ENCODE measurements at places on chromosomes 6 and 20.

- DNase-seq: no peak
These were observed 5.1 kb downstream of the VNN1 start for GRCh38 chr6:132708771-132709170.

GRCh38 chr20:4897600-4897999, 103.7 kb downstream of the SLC23A2 start:
- DNase-seq: no peak

DNA sequence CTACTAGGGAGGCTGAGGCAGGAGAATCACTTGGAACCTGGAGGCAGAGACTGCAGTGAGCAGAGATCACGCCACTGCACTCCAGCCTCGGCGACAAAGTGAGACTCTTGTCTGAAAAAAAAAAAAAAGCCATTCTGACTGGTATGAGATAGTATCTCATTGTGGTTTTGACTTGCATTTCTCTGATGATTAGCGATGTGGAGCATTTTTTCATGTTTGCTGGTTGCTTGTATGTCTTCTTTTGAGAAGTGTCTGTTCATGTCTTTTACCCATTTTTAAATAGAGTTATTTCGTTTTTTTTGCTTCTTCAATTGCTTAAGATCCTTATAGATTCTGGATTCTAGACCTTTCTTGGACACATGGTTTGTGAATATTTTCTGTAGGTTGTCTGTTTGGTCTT, 103.5 kb upstream of the SIM1 start:
- DNase-seq: no peak

- DNase-seq: no peak
These were observed 34.8 kb downstream of the C6orf118 start for GRCh38 chr6:165274611-165275010.

DNA sequence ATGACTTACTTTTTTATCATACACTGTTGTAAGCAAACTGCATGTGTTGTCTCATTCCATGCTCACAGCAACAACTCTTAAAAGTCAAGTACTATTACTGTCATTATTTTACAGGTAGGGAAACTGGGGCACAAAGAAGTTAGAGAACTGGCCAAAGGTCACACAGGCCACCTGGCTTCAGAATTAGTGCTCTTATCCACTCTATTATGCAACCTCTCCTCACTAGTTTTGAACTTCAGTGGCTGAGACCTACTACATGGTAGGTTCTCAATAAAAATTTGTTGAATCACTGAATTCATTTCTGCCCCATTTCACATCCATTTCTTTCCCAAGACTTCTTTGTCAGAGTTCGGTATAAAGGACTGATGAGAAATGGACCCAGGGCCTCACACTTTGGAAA, 2.3 kb upstream of the BTN3A3 start:
- no peak for DNase-seq

DNA sequence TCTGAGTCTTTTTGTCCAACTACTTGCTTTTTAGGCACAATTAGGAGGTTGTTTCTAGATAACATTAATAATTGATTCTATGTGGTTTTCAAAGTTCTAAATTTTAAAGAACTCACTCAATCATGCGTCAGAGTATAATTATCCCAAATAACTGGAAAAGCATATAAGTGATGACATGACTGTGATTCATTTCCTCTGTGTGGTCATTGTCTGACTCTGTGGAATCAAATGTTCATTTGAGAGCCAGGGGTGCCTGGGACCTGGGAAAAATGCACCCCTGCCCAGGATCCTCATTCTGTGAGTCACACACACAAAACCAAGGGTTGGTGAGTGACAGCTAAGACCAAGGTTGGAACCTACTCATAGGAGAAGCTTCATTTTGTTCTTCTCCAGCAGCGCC, 127.1 kb upstream of the MLIP start:
- DNase-seq: no peak

DNA sequence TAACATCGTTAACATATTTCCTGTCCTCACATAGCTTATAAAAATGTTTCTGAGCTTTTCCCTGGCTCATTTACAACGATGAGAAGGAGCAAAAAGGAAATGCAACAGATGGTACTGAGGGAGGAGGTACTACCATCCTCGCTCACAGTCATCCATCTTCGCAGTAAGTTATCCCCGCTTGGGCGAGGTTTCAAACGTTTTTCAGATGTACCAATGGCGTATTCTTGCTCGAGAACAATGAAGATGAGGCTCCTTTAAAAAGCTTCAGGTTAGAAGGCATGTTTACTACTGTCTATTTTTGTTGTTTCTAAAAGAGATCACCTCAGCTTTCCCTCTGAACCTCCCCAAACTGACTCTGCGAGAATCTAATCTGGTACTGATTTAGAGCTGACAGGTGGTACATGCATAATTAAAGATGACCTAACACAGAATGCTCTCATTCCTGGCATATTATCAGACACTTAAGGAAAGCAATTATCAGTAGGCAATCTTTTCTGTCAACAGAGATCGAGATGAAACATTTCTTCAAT, 178.7 kb downstream of the GJA10 start:
- no peak for DNase-seq

DNA sequence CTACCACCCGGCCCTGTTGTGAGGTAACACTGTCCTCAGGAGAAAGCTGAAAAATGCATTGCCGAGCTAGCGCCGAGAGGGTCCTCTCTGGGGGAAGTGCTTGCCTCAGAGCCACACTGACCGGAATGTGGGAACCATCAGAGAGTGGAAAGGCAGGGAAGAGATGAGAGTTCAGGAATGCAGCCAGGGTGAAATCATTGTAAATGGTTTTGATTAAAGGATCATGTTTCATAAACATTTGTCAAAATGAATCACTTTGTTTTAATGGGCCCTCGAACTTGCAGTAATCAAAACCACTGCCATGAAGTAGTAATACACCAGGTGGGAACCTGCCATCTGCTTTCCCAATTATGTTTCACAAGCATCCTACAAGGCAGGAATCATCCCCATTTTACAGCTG, 16.9 kb upstream of the IL17F start:
- no peak for DNase-seq

- DNase-seq: peak; percentile 81
These were observed 32.5 kb upstream of the PRND start for GRCh38 chr20:4689220-4689619.

- no peak for DNase-seq
These were observed 1.3 kb upstream of the BLOC1S5 start for GRCh38 chr6:8065519-8065911.

- DNase-seq: peak; percentile 68
These were observed 7.4 kb downstream of the TMEM14C start for GRCh38 chr6:10730254-10730653.

GRCh38 chr20:49140834-49141233, 47.3 kb downstream of the STAU1 start:
- no peak for DNase-seq

DNA sequence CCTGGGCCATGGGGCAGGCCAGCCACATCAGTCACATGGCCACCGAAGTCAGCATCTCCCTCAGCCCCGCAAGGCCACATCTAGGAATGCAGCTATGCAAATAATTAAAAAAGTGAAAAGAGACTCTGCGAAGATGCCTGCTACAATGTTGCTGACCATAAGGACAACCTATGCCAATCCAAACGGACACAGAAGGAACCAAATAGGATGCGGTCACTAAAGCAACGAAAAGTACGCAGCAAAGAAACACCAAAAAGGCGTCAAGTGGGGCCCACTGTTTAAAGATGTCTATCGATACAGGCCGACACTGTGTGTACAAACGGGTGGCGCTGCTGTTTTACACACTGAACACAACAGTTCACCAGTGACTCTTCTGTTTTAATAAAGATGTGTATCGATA, 56.4 kb downstream of the TAF4 start:
- DNase-seq: no peak

- no peak for DNase-seq
These were observed 152.7 kb downstream of the EYA4 start for GRCh38 chr6:133393891-133394290.

- peak; percentile 18 for DNase-seq
These were observed 41.6 kb downstream of the NFATC2 start for GRCh38 chr20:51500936-51501335.

- no peak for DNase-seq
These were observed 111.8 kb downstream of the QKI start for GRCh38 chr6:163526346-163526745.

DNA sequence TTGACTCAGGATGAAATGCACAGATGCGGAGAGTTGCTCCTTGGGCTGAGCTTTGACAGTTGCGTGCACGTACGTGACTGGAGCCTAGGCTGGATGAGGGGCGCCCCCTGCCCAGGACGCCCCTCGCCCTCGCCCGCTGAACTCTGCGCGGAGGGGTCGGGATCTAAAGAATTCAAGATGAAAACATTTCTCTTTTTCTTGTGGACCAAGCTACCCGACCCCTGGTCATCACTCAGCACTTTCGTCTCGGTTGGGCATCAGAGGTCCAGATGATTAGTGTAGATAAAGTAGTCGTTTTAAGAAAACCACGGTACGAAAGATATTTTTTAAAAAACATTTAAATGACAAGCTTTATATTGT, 700 bp downstream of the DTD1 start:
- peak; percentile 37 for DNase-seq

GRCh38 chr6:149924933-149925252, 2.0 kb upstream of the RAET1G start:
- DNase-seq: no peak

DNA sequence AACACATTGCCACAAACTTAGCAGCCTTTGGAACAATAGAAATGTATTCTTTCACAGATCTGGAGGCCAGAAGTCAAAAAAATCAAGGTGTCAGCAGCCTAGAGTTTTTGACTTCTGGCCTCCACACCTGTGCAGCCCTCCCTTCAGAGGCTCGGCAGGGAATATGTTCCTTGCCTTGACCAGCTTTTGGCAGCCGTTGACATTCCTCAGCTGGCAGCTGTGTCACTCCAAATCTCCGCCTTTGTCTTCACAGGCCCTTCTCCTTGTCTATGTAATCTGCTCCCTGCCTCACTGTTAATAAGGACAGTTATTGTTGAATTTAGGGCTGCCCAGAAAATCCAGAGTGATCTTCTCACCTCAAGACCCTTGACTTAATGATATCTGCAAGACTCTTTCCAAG, 17.2 kb upstream of the AHI1 start:
- DNase-seq: no peak

GRCh38 chr6:70967049-70967448, 10.2 kb upstream of the B3GAT2 start:
- no peak for DNase-seq

DNA sequence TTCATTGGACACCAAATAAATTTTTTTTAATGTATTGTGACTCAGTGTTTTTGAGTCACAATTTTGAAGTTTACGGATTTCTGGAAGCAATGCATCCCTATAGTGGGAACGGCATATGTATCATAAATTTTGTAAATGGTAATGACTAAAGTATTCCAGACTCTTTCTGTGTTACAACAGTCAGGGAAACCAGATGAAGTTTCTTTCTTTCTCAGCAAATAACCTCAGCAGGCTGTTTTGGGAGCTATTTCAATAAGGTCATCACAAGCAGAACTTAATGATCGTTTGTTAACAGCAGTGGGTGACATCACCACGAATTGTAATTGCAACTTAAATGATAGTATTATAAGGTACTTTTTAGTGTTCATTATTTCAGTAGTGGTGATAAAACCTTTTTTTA, 52.0 kb downstream of the HIVEP1 start:
- no peak for DNase-seq

- DNase-seq: no peak
These were observed 256.8 kb upstream of the PMEPA1 start for GRCh38 chr20:57966620-57967019.

GRCh38 chr6:137248702-137249101, 29.5 kb upstream of the IFNGR1 start:
- peak; percentile 70 for DNase-seq

DNA sequence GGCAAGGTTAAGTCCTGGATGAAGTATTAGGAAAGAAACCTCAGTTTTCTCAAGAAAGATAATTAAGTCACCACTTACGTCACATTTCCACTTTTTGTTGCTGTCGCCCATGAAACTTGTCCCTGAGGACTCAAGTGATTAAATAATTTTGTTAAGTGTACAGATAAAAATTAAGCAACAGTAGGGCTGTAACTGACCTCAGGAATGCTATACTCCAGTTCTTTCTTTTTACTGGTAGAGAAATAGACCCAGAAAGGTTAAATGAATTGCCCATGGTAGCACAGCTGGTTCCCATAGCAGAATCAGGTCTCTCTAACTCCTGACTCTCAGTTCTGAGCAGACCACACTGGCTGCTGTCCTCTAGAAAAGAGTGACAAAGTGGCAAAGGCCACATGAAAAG, 54.5 kb downstream of the CLIC5 start:
- no peak for DNase-seq

GRCh38 chr20:30486103-30486478, 771.4 kb upstream of the DEFB115 start:
- no peak for DNase-seq

DNA sequence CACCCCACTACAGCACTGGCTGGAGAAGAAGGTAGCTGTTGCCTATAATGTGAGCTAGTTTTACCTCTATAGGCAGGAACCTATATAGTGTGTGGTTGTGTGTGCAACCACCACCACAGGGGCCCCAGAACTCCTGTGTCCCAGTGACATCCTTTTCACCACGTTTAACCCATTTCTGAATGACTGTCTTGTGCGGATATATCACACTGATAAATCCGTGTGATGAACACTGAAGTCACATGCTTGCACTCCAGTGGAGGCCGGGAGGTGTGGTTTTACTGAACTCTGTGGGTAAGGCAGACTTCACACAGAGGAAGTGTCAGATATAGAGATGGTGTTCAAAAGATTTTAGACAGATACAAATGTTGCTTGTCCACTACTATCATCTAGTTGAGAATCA, 32.5 kb downstream of the SDHAF4 start:
- DNase-seq: peak; percentile 60

GRCh38 chr6:138988469-138988834, 399 bp upstream of the REPS1 start:
- DNase-seq: no peak

GRCh38 chr6:47161176-47161687, 119.1 kb upstream of the ADGRF1 start:
- peak; percentile 31 for DNase-seq

- peak; percentile 79 for DNase-seq
These were observed 4.0 kb downstream of the EGFL8 start for GRCh38 chr6:32168350-32168749.

GRCh38 chr6:43515808-43516207, 918 bp downstream of the YIPF3 start:
- no peak for DNase-seq

- no peak for DNase-seq
These were observed 56.4 kb upstream of the VSTM2L start for GRCh38 chr20:37846573-37846972.

GRCh38 chr20:10893321-10893720, 219.5 kb upstream of the JAG1 start:
- no peak for DNase-seq

- DNase-seq: no peak
These were observed 234.7 kb upstream of the RIMS1 start for GRCh38 chr6:71651636-71652035.

DNA sequence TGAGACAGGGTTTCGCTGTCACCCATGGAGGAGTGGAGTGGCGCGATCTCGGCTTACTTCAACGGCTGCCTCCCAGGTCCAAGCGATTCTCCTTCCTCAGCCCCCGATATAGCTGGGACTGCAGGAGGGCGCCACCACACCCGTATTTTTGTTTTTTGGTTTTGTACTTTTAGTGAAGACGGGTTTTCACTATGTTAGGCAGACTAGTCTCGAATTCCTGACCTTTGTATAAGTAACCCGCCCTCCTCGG, 115.4 kb upstream of the BTN3A2 start:
- no peak for DNase-seq

All from OCI-M1 (cell line).